ENCODE measurements at places on chromosomes 2 and 18.

DNA sequence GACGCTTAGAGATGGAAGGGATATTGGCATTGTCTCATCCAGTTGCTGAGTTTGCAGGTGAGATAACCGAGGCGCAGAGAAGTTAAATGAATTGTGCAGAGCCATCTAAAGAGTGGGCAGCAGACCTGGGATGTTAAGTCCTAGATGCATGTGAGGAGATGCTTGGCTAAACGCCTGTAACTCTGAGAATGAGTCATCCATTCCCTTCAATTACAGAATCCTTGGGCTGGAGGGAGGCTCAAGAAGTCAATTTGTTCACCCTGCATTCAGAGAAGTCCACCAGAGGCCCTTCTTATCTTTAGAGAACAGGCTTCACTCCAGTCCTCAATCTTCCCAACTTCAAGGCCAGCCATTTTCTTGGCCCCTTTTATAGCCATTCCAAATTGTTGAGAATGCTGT, 1.6 kb downstream of the EHD3 start:
- no peak for DNase-seq

GRCh38 chr2:104848526-104848925, 5.4 kb upstream of the POU3F3 start:
- no peak for DNase-seq

DNA sequence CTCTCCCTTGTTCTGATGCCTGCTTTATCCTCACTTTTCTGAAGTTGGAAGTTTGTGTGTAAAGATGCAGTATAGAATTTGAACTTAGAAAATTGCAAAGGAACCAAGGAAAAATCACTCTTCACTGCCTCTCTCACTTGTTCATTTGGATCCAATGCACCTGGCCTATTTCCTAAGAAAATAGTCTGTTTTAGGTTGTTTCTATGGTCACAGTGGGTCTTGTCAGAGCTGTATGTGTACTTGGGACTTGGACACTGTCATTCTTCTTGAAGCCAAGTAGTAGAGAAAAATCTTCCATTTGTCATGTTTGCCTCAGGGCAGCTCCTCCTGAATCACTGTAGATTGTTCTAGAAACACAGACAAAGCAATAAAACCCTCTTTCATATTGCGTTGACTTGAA, 80.3 kb upstream of the SESTD1 start:
- DNase-seq = no peak

- no peak for DNase-seq
These were observed 54.7 kb downstream of the UXS1 start for GRCh38 chr2:106139238-106139935.

- no peak for DNase-seq
These were observed 204.5 kb upstream of the CXCR4 start for GRCh38 chr2:136322428-136322827.

GRCh38 chr2:111946294-111947114, 48.1 kb downstream of the MERTK start:
- DNase-seq = peak; percentile 54

GRCh38 chr2:36781907-36782720, 85.6 kb downstream of the VIT start:
- no peak for DNase-seq

DNA sequence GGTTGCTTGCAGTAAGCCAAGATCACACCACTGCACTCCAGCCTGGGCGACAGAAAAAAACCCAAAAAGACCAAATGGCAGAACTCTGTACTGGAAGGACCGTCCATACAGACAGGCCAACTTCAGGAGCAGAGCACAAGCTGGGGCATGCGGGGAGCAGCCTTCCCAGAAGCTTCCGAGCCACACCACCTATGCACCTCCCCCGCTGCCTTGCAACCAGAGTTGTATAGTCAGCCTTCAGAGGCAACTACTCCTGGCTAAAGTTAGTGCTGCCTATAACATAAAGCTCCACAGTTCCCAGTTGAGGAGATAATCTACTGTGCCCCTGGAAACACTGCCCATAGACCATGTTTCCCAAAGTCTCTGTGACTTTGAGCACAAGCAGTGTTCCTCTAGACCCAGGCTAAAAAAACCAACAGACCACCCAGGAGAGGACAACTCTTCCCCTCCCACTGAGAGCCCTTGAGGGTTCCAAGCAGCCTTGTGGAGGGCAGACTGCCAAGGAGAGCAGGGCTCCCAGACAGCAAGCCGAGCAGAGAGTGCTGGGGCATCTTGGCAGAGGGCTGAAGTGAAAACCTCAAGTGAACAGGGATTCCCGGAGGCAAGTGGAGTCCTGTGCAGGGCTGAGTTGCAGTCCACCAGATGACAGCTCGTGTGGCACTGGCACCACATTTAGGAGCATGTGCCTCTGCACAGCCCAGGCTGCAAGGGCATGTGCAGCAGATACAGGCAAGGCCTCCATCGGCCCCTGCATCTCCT, 6.8 kb downstream of the SFT2D3 start:
- DNase-seq = no peak

- DNase-seq = no peak
These were observed 354.2 kb downstream of the CDH7 start for GRCh38 chr18:66105016-66105415.

- DNase-seq = no peak
These were observed 806.8 kb downstream of the PLCL1 start for GRCh38 chr2:198611201-198611600.

DNA sequence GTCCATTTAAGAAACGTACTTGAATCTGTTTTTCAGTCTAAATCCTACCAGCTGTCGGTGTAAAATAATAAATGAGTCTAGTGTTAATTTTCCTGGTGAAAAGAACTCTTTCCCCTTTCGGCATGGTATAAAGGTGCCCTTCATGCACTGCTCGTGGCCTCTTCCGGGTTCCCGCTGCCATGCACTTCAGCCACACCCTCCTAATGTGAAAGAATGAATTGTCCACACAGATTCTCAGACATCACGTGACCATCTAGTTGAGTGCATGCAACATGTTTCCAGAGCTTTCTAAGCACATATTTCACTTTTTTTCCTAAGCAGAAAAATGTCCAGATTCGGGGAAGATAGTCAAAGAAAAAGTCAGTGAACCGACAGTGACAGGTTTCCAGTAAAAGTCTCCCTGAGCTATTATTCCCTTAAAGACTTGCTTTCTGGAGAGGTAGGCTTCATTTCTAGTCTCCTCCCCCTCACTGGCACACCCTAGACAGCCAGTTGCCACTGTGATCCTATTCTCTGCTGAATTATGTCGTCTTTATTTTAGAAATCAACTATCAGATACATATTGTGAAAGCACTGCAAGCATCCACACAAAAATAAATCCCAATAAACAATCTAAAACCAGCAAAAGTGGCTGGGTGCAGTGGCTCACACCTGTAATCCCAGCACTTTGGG, 65.9 kb upstream of the RPL31 start:
- no peak for DNase-seq

- no peak for DNase-seq
These were observed 190.1 kb downstream of the TTC32 start for GRCh38 chr2:19711470-19712372.

- no peak for DNase-seq
These were observed 648.0 kb downstream of the SLC4A3 start for GRCh38 chr2:220275454-220275853.

DNA sequence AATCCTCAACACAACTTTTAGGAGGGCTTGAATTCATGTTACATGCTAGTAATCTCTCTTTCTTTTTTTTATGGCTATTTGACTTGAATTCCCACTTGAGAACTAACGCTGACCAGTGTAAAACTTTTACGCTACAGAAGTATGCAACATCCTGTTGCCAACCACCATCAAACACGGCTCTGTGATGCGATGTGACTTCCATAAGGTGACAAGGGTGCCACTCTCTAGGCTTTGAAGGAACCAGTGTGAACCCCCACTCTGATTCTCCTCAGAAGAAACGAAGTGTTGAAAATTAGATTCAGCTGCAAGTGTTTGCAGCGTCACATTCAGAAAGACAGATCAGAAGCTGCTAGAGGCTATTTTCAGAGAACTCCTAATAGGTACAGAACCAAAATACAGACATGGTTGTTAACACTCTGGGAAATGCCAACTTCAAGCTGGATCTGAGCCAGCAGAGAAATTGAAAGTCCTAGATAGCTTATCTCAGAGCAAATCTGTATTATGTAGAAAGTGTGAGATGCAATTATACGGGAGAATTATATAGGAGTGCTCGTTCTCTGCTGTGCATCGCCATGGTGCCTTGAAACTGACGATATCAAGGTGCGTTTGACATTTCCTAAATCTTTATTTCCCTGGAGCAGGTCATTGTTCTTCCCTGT, 271.2 kb downstream of the LPIN1 start:
- DNase-seq = no peak

DNA sequence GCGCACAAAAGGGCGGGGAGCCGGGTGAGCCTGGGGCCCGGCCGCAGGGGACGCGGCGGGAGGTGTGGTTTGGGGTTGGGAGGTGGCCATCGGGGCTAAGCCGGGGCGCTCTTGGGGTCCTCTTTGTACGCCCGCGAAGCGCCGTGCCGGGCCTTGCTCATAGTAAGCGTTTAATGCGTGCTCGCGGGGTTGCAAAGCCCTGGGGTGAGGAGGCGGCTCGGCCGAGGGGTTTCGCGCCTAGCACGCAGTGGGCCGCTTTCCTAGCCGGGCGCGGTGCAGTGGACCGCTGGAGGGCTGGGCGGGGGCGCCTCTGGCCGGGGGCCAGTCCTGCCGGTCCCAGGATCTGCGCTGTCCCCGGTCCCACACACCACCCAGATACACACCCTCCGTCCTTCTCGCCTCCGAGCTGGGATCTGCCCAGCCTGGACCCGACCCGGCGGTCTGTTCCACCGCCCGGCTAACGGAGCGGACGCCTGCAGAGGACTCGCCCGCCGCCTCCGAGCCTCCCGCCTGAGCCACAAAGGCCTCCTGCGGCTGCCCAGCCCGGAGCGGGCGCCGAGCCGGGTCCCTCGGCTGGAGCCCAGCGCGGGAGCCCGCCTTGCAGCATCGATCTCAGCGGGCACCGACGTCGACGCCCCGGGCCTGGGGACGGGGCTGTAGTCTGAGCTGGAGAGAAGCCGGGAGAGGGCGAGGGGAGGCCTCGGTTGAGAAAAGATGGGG, 564 bp downstream of the DPYSL5 start:
- peak; percentile 64 for DNase-seq

DNA sequence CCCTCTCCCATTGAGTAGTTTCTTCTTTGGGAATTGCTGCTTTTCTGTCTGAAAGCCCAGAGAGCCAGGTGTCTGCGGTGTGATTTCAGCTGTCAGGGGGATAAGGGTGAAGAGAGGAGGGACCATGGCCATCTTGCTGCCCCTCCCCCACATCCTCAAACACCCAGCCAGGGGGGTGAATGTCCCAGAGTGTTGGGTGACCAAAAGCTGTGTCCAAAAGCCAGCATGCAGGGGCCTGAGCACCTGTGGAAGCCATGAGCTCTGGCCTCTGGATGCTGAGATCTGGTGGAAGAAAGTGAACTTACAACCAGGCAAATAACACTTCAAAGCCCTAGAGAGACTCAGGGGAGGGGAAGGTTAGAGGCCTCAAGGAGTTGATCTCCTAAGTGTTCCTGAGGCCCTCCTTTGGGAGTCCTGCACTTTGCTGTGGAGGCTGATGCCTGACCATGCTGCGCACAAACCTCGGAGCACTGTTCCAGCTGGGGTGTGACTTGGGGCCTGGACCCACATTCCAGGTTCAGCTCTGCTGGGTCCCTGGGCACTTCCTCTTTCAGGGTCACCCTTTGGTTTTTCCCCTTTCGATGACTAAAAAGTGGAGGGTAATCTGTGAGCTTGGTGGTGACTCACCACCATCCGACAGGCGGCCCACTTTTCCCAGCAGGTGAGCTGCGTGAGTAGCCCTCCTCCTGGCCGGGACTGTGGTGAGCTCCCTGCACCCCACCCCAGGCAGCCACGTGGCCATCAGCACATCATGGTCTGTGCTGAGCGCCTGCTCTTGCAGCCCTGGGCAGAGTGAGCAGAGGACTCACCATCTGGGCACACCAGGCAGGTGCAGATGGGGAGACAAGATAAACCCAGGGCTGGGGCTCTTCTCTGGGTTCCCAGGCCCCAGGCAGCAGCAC, 66.8 kb upstream of the FOSL2 start:
- DNase-seq = no peak

GRCh38 chr2:219724628-219725027, 97.2 kb downstream of the SLC4A3 start:
- DNase-seq = no peak

- DNase-seq = no peak
These were observed 165.5 kb upstream of the RBBP8 start for GRCh38 chr18:22767653-22768052.

DNA sequence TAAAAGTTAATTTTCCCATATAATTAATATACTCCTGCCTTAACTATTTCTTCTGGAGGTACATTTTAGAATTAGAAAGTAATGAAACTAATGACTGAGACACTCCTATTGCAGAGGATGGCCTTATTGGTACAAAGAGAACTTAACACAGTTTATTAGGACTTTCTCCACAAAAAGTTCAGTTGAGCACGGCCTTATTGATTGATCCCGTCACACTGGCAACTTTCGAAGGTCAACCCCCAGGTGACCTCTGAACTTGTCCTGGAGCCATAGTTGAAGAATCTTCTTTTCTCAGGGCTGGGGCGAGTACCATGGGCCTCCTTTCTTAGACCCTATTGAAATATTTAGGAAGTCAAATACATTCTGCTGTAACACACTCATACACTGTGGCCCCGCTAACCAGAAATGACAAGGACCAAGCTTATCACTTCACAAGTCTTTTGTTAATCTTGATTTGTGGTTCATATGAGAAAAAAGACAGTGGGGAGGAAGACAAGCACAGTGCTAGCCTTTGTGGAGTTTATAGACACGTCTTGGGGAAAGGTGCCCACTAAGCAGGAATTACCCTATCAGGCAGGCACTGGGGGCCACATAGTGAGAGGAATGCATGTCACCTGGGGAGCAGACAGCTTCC, 11.2 kb downstream of the SPP2 start:
- DNase-seq = no peak

DNA sequence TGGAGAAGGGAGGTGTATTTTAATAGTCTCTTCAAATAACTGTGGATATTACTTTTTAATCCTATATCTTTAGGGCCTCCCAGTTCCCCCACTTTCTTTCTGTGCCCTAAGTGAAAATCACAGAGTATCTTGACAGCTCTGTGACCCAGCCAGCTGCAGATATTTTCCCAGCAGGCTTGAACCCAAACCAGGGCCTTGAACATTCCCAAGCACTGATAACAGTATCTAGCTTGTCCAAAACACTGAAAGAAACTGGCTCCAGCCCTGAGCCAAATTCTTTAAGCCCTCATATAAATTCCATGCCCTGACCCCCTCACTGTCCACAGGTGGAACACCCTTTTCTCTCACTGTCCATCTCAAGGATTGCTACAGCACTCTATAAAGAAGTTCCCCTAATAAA, 388.1 kb upstream of the CHAC2 start:
- DNase-seq = no peak
